ENCODE measurements at places on chromosomes 12 and 14.

GRCh38 chr12:16307856-16308475, 30.5 kb upstream of the SLC15A5 start:
- DNase-seq, result no peak

DNA sequence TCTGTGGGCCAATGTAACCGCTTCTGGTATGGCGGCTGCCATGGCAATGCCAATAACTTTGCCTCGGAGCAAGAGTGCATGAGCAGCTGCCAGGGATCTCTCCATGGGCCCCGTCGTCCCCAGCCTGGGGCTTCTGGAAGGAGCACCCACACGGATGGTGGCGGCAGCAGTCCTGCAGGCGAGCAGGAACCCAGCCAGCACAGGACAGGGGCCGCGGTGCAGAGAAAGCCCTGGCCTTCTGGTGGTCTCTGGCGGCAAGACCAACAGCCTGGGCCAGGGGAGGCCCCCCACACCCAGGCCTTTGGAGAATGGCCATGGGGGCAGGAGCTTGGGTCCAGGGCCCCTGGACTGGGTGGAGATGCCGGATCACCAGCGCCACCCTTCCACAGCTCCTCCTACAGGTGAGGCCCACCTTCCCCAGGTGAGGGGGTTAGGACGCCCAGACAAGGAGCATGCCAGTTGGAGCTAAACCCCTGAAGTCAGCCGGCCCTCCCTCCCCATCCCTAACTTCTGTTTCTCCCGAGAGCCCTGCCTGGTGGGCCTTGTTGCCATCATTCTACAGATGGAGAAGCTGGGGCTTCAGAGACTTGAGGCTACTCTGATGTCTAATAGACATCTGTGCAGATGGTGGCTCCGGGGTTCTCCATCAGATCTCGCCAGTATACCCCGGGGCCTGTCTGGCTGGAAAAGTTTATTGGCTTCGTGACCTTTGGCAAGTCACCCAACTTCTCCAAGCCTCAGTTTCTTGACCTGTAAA, 25.3 kb downstream of the PAPLN start:
- no peak for DNase-seq

GRCh38 chr14:71856199-71856919, 75.9 kb upstream of the RGS6 start:
- no peak for DNase-seq

DNA sequence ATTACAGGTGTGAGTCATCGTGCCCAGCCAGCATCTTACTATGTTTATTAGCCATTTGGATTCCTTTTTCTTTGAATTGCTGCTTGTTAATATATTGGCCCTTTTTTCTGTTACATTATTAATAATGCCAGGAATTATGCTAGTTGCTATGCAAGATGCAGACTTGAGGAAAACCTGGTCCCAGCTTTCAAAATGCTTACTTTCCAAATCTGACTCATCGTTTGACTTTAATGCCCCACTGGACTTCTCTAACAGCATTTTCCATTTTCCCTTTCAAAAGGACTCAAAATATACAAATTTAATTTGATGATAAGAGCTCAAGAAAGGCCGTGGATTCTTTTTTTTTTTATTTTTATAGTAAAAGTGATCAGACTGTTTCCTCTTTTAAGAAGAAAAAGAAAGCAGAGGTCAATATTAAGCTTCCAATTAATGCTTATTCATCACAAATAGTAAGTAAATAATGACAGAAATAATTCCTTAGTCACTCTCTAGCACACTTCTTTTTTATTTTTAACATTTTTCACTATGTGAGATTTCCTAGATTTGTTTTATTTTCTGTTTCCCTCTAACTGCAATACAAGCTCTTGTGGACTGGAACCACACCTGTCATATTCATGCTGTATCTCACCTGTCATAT, 146.1 kb upstream of the FGD4 start:
- DNase-seq, result no peak

DNA sequence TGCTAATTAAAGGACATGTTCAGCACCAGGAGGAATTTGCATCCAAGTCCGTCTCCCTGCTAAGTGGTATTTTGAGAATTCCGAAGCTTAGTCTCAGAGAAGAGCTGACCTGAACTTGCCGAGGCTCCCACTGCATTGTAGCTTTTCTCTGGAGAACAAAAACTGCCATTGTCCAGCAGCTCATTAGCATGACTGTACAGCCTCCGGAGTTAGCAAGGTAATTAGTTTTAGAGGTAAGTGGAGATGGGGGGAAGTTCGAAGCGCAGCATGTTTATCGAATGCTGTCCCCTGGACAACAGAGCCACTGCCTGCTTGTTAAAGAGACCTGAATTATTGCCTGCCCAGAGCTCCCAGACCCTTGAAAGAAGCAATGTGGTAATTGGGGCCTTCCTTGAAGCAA, 160.3 kb upstream of the PELI2 start:
- DNase-seq, result no peak

GRCh38 chr14:22737052-22737451, 29.4 kb upstream of the OXA1L start:
- no peak for DNase-seq

GRCh38 chr12:106109168-106109910, 29.4 kb downstream of the NUAK1 start:
- DNase-seq, result no peak

GRCh38 chr14:66228267-66228970, 257.8 kb upstream of the CCDC196 start:
- DNase-seq, result no peak

DNA sequence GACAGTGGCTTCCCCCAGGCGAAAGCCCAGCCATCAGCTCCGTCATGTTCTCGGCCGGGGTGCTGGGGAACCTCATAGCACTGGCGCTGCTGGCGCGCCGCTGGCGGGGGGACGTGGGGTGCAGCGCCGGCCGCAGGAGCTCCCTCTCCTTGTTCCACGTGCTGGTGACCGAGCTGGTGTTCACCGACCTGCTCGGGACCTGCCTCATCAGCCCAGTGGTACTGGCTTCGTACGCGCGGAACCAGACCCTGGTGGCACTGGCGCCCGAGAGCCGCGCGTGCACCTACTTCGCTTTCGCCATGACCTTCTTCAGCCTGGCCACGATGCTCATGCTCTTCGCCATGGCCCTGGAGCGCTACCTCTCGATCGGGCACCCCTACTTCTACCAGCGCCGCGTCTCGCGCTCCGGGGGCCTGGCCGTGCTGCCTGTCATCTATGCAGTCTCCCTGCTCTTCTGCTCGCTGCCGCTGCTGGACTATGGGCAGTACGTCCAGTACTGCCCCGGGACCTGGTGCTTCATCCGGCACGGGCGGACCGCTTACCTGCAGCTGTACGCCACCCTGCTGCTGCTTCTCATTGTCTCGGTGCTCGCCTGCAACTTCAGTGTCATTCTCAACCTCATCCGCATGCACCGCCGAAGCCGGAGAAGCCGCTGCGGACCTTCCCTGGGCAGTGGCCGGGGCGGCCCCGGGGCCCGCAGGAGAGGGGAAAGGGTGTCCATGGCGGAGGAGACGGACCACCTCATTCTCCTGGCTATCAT, 663 bp downstream of the PTGER2 start:
- no peak for DNase-seq

- no peak for DNase-seq
Observed at GRCh38 chr14:83664389-83664788, 1865.6 kb upstream of the FLRT2 start.

DNA sequence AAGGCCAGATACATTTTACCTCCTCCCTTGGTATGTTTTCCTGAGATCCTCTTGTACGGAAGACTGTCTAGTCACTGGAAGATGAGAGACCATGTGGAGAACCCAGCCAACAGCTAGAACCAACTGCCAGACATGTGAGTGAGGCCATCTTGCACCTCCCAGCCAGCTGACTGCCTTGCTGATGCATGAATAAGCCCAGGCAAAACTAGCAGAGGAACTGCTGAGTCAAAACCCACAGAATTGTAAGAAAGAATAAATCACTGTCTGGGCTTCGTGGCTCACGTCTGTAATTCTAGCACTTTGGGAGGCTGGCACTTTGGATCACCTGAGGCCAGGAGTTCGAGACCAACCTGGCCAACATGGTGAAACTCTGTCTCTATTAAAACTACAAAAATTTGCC, 160.0 kb downstream of the TPH2 start:
- no peak for DNase-seq

GRCh38 chr12:117437516-117438255, 76.3 kb upstream of the NOS1 start:
- DNase-seq, result no peak

GRCh38 chr12:99505805-99506204, 141.7 kb upstream of the GARIN6 start:
- DNase-seq, result no peak

DNA sequence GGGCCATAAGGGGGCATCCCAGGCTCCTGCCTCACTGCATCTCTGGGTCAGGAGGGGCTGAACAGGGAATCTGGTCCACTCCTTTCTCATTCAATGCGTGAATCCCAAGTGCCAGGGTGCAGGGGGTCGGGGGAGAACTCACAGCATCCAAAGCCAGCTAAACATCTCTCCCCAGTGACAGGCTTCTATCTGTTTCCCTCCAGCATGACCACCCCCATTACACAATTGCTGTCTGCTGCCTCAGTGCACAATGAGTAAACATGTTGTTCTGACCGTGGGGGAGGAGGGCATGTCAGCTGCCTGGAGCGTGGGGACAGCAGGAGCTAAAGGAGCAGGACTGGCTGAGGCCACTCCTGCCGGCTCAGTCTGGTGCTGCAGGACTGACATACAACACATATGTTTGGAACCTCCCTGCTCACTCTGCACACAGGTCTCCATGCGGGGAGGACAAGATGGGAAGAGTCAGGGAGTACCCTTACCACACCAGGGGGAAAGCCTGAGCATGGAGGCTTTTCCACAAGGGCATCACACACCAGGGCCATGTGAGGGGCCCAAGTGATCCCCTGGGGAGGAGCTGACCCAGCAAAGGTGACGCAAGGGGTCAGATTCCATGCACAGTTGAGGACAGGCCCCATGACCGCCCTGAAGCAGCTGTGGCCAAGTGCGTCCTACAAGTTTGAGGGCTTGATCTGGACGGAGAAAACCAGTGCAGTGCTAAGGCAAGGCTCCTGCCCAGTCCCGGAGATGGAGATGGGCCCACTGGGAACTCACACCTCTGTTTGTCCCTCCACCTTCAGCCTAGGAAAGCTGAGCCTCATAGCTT, 1.4 kb downstream of the TNS2 start:
- DNase-seq, result peak; percentile 24

DNA sequence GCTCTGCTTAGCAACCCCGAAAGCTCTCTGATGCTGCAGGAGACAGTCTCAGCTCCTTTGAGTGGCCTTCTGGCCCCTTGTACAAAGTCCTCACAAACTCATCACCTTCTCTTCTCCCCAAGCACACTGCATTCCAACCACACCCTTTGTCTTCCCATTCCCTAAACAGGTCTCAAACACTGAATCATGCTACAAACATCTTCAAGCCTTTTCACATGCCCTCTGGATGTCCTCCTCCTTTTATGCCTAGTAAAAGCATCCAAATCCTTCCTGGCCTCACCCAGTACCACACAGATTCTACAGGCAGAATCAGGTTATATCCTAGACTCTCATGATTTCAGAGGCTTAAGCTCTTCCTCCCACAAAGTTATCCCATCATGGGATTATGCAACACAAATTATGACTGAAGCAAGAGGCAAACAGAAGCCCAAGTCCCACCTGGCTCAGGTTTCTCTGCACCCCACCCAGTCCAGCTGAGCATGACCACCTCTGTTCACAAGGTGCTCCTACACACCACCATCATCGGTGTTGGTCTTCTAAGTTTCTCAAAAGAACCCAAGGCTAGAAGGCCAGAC, 61.4 kb upstream of the PCED1B start:
- DNase-seq, result no peak

DNA sequence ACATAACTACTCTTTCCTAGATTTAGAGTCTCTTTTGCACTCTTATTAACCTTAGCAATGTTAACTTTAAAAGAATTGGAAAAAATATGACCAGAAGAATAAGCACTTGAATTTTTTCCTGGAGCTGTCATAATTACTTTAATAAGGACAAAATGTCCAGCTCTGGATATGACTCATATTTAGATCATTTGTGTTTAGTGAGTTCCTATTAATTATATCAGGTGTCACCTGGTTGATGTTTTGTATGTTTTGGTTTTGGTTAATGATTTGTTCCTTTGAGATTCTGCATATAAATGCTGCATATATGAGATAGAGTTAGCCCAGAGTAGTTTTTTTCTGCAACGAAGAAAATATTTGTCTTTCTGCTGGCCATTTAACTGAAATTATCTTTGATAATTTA, 5.1 kb downstream of the CLECL1 start:
- no peak for DNase-seq
